ENCODE measurements at places on chromosomes 1 and 21. TPM values are rescaled to one million over a fixed set of nuclear protein-coding genes. Genes with fewer than 3 reads are reported as not detected.

GRCh38 chr1:91958926-91959325 is 9.7 kb downstream of the BRDT start:
- no peak for DNase-seq
- H3K27ac ChIP-seq = no peak overlapping the region
- H3K4me1 ChIP-seq = no peaks in the 10 kb centered on the region
- H3K27me3 ChIP-seq = peaks cover 2% of the 10 kb centered on the region

GRCh38 chr1:45141247-45142003 is 65.0 kb downstream of the ZSWIM5 start:
- H3K4me3 ChIP-seq = no peak overlapping the region
- H3K36me3 ChIP-seq = no peaks in the 10 kb centered on the region
- H3K27ac ChIP-seq = no peak overlapping the region
- no peak for DNase-seq

Gene RBM11
- 1.4 TPM for total RNA-seq

Gene RNU1-2
- 1,962 TPM for total RNA-seq

- H3K4me1 ChIP-seq = peaks cover 29% of the 10 kb centered on the region
- no peak overlapping the region for H3K27ac ChIP-seq
- peaks cover 16% of the 10 kb centered on the region for H3K36me3 ChIP-seq
- DNase-seq = no peak
- H3K27me3 ChIP-seq = no peaks in the 10 kb centered on the region
- H3K4me3 ChIP-seq = no peak overlapping the region
These were observed 29.2 kb downstream of the CDC7 start for GRCh38 chr1:91529856-91530255.

GRCh38 chr1:88502886-88503285 is 181.2 kb upstream of the PKN2 start:
- H3K27ac ChIP-seq = no peak overlapping the region
- H3K4me1 ChIP-seq = no peaks in the 10 kb centered on the region
- H3K27me3 ChIP-seq = no peaks in the 10 kb centered on the region
- no peak for DNase-seq
- no peak overlapping the region for H3K4me3 ChIP-seq

DNA sequence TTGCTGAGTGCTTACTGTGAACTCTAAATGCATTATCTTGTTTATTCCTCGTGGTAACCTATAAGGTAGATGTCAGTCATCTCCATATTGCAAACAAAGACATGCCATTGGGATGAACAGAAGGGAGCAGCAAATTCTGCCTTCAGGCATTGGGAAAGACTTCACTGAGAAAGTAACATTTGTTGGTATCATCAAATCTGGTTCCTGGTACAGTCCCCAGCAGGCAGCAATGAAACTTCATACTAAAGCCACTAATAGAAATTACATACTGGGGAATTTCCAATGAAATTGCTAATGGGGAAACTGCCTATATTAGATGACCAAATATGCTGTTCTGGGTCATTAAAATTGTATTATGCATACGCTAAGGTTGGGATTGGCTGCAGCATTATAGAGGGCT is 47.3 kb upstream of the ST6GALNAC5 start:
- peaks cover 7% of the 10 kb centered on the region for H3K27me3 ChIP-seq
- H3K4me1 ChIP-seq = no peaks in the 10 kb centered on the region
- DNase-seq = no peak
- H3K36me3 ChIP-seq = no peaks in the 10 kb centered on the region

DNA sequence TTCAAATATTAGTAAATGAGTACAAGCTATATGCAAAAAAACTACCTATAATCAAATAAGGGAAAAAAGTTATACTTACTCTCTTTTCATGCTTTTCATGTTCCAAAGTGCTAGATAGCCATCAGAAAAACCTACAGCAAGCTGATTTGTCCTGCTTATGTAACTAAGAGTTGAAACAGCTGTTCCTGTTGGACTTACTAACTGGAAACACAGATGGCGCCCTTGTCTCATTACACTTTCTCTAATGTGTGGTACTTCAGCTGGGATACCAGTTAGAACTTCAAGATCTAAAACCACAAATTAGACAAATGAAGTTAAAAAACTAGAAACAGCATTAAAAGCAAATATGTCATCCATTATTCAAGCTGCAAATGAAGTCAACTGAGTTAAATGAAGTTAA is 24.3 kb downstream of the AHCTF1 start:
- peak; percentile 74 for DNase-seq
- H3K27me3 ChIP-seq = no peaks in the 10 kb centered on the region
- H3K27ac ChIP-seq = no peak overlapping the region
- peaks cover 2% of the 10 kb centered on the region for H3K4me1 ChIP-seq
- H3K4me3 ChIP-seq = no peak overlapping the region

DNA sequence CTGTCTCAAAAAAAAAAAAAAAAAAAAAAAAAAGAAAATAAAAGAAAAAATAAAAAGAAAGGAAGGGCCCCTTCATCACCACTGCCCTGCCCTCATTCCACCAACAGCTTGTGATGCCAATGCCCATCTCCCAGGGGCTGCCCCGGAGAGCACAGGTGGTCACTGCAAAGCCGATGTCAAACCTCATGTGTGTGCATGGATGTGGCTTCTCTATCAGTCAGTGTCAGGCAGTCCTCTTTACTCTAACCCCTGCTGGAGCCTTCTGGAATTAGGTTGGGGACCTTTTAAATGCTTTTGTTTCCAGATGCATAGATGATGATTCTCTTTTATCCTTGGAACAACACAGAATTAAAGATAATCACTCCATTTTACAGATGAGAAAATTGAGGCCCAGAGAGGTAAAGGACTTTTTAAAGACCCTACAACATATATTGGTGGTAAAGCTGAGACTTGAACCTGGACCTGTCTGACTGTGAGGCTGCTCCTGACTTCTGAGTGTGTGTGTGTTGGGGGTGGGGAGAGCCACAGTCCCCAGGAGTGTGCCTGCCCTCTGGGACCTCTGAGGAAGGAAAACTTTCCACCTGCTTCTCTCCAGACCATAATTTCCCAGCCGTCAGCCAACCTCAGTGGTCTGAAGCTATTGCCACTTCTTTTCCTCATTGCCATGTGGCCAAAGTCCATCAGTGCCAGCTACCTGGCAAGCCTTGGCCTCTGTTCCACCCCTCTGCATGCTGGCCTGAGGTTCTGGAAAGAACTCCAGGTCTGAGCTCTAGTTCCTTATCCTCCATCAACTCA is 3.0 kb upstream of the TMEM54 start:
- peaks cover 2% of the 10 kb centered on the region for H3K4me1 ChIP-seq
- H3K27ac ChIP-seq = no peak overlapping the region
- no peak for DNase-seq

Gene AK4
- 138 TPM for total RNA-seq

Gene PAQR6
- 4.6 TPM for total RNA-seq

- no peak overlapping the region for H3K4me3 ChIP-seq
- no peaks in the 10 kb centered on the region for H3K27me3 ChIP-seq
- H3K36me3 ChIP-seq = peaks cover 56% of the 10 kb centered on the region
- no peak for DNase-seq
- H3K27ac ChIP-seq = no peak overlapping the region
These were observed 36.2 kb upstream of the F13B start for GRCh38 chr1:197103300-197103699.

- H3K36me3 ChIP-seq = peaks cover 7% of the 10 kb centered on the region
- no peaks in the 10 kb centered on the region for H3K27me3 ChIP-seq
- H3K4me1 ChIP-seq = peaks cover 38% of the 10 kb centered on the region
- peak overlapping the region; percentile 88 for H3K27ac ChIP-seq
These were observed 26.8 kb downstream of the GFI1 start for GRCh38 chr1:92459871-92460320.

Measured in activated CD4-positive, alpha-beta T cell treated with anti-CD3 and anti-CD28 coated beads, Interleukin-2, amount 10 ng/mL, durations not matched to agents 24 days and 14 days (primary cell).